ENCODE measurements at places on chromosomes 2 and 18.

DNA sequence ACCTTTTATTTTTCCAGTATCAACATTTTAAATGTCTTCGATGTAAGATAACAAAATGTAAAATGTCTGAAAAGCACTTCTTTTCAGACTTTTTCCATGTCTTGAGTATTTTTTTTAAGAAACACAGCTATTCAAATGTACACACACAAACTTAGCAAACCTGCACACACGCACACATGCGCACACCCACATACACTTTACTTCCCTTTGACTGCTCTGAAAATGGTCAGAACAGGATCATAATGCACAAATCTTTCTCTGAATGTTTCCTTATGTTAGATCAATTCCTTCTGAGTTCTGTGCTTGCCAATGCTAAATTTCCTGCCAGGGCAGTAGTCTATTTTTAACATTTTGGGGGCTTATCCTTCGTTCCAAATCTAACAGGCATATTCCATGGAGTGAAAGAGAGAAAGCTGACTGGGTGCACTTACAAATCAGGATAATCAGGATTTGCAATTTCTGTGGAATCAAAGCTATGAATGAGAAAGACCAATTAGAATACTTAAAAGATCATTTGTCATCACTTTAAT, 136.3 kb downstream of the ZEB2 start:
- no peak for DNase-seq

- DNase-seq, result no peak
Observed at GRCh38 chr2:55916473-55917049, 7.0 kb downstream of the EFEMP1 start.

DNA sequence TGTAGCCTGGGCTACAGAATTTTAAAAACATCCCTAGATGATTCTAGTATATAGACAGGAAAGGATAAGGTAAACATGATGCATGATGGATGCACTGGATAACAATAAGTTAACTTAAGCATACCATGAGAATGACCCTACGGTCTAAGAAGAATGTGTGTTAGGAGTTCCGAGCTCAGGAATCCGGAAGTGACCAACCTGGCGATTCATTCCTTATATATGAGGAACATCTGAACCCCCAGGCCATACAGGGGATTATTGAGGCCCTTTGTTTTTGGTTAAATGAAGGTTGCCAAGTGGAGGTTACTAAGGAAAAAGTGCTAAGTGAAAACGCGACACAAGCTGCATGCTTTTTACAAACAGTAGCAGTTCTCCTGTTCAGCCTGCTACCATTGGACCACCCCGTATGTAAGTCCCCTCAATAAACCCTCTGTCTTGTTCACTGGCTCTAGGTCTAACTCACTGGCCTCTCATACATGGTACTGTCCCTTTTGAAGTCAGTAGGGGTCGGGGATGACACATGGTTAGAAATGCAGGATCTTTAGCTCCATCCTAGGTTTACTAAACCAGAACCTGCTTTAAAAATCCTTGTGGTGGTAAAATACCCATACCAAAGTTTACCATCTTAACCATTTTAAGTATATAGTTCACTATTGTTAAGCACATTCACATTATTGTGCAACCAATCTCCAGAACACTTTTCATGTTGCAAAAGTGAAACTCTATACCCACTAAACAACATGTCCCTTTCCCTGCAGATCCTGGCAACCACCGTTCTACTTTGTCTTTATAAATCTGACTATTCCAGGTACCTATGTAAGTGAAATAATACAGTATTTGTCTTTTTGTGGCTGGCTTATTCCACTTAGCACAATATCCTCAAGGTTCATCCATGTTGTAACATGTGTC, 111.0 kb upstream of the MAP4K3 start:
- DNase-seq, result no peak

DNA sequence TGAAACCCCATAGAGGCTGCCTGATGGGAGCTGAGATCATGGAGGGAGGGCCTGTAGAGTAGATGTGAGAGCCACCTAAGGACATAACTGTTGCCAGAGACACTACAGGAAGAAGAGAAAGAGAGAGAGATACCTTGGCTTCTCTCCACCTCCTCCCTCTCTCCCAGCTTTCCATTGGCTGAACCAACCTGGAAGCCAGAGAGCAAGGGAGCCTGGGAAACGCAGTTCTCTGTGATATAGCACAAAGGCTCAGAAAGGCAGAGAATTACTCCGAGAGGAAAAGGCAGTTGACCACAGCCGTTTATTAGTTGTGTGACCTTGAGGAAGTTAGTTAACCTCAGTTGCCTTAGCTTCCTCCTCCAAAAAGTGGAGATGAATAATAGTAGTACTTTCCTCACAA, 37.7 kb upstream of the MAT2A start:
- peak; percentile 89 for DNase-seq

GRCh38 chr18:11027862-11028261, 121.5 kb downstream of the PIEZO2 start:
- no peak for DNase-seq

- no peak for DNase-seq
Observed at GRCh38 chr2:200624658-200625057, 38.8 kb downstream of the AOX1 start.

DNA sequence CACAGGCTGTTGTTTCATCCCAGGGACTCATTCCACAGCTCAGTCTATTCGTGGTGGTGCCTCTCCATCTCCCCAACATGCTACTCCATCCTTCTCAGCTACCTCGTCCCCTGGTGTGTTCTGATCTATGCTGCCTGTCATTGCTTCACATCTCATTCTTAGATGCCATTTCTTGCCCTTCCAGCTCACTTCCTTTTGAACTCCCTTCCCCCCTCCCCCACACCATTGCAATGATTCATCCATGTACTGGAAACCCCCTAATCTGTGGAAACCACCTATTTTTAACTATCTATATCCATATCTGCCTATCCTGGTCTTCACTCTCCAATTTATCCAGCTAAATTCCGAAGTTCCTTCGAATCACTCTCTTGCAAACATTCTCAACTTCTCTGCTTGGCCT, 65.7 kb upstream of the PARD3B start:
- no peak for DNase-seq

DNA sequence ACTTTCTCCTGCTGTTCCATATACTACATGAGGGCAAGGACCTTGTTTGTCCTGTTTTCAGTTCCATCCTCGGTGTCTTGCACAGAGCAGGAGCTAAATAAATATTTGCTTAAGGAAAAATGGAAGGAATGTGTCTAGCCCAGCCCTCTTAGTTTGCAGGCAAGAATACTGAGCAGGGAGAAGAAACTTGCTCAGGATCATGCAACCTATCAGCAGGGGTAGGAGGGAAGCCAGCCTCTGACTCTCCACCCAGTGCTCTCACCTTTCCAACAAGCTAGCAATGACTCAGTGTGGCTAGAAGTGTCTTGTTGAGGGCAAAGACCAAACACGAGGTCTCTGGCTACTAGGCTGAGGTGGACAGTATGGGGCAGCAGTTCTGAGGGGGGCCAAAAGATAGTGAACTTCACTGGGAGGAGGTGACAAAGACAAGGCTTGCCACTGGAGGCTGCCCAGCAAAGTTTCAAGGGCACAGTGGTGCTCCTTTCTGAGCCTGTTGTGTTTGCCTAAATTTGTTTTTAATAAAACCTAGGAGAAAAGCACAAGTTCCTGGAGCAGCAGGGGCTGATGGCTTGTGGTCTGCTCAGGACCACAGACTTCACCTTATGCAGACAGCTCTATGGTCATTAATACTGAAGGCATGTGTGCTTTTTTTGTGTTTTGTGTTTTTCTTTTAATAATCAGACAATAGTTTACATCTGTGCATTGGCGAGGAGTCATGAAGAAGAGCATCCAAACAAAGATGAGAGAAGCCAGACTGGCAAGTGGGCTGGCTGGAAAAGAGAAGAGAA, 49.1 kb upstream of the CTAGE1 start:
- no peak for DNase-seq

GRCh38 chr2:223196331-223196730, 144.3 kb downstream of the KCNE4 start:
- no peak for DNase-seq

DNA sequence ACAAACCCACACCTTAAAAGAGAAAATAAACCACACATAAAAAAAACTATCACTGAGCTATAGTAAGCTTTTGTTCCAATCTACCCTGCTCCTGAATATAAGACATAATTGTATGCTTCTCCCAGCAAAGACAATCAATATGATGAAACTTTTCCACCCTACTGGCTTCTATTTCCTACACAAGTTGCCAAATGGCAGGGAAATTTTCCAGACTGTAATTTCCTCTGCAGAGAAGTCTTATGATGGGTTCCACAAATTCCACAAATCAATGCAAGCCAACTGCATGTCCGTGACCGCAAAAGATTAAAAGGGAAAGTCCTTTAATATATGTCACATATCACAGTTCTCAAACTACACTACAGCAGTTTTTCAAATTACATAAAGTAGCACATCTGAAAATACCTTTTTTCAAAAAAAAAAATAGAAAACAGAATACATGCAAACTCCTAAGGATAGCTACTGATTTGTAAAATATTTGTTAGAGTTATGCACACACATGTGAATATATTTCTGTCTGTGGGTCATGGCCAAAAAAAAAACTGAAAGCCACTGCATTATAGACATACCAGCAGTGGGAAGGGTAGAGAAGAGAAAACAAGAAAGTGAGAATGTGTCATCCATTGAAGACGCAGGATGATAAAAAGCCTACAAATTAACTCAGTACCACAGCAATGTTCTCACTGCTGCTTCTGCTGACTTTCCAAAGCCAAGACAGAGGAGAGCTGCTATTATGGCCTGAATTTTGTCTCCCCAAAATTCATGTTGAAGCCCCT, 61.4 kb downstream of the RPL31 start:
- no peak for DNase-seq

DNA sequence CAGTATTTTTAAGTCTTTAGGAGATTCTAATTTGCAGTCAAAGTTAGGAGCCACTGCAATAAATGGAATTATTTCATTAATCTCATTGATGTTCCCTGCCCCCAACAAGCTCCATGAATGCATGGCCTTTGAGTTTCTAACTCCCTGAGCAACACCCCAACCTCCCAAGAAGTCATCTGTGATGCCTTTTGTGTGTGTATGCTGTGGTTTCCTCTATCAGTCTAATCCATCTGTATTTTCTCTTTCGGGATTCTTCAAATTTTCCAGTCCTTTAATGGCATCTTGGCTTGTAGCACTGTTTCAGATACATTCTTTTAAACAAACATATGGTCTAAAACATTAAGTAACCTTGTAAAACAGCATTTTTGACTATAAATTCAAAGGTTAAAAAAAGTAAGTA, 16.8 kb downstream of the SERPINB10 start:
- DNase-seq, result no peak

DNA sequence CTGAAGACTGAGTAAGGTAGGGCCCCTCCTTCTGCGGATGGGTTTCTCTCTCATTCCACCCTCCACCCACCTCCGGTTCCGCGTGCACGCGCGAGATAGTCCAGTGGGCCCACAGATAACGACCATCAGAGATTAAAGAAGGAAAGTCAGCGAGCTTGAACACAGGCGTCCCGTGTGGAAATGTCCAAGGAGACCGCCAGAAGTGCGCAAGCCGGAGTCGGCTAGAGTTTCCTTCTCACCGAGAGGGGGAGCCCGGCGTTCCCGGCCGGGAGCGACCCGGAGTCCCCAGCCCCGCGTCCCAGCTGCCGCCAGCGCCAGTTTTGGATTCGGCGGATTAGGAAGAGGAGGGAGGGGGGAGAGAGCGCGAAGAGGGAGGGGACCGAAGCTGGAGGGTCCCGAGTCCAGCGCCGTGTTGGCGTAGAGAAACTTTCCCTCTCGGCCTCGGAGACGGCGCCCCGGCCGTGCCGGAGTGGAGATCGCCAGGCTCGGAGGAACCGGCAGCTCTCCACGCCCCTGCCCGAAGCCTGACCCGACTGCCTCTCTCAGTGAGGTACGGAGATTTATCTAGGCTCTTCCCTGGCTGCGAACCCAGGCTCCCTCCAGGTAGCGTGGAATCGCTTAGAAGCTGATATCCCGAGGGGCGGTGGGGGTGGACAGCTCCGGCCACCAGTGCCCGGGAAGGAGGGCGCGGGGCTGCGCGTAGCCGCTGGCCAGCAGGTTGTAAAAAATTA, at the start of gene GULP1:
Gene GULP1 (plus strand): TSS at position 258 of the 731 bp plus-strand sequence. CDS start 185,829 bp downstream, outside the sequence.
- DNase-seq, result peak; percentile 31

DNA sequence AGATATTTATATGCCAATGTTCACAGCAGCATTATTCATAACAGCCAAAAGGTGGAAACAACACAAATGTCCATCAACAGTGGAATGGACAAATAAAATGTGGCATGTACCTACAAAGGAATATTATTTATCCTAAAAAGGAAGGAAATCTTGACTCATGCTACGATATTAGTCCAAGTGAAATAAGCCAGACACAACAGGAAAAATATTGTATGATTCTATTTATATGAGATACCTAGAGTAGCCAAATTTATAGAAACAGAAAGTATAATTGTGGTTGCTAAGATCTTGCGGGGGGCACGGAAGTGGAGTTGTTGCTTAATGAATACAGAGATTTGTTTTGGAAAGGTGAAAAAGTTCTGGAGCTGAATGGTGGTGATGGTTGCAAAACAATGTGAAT, 33.0 kb upstream of the CCDC150 start:
- no peak for DNase-seq

GRCh38 chr18:23634692-23635091, 28.0 kb downstream of the ANKRD29 start:
- DNase-seq, result no peak

DNA sequence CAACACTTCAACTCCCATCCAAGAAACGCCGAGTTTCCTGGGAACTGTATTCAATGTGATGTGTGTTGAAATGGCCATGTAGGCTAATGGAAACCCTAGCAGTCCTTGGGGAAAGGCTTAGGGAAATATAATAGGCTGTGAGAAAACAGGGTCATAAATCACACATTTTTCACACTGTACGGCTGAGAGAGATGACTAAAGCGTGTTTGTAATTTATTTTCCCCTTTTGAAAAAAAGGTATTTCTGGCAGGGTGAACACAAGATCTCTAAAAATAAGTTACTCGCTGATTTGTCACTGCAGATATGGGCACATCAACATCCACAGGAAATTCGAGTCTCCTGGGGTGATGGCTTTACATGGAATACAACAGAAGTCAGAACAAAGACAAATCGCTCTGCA, 109.6 kb upstream of the ST6GAL2 start:
- DNase-seq, result no peak

DNA sequence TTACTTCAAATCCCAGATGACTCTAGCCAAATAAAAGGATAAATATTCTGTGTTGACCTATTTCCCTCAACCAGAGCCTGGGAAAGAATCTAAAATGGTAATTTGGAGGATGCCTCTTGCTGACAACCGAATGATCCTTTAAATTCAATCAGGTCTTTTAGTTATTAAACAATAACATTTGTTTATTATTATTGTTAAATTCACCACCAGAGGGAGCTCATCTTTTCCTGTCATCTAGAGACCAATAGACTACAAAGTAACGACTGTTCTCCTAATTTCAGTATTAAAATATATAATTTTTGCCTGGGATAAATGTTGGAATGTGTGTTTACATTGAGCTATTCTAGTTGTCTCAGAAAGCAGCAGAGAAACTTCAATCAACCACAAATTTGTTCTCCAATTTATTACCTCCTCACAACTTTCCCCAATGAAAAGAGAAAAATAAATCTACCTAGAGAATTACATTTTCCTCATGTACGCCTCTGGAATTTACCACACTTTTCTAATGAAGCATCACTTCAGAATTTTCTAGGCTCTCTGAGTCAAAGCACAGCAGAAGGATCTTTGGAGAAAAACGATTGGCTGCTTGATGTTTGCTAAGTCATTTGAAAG, 142.7 kb downstream of the SCG2 start:
- peak; percentile 13 for DNase-seq

- DNase-seq, result peak; percentile 9
Observed at GRCh38 chr2:8753609-8754008, 71.8 kb downstream of the ID2 start.
